ENCODE measurements at places on chromosomes 2 and 18.
A peak's percentile ranks its signal among the peaks of the same experiment; 100 is the strongest.

DNA sequence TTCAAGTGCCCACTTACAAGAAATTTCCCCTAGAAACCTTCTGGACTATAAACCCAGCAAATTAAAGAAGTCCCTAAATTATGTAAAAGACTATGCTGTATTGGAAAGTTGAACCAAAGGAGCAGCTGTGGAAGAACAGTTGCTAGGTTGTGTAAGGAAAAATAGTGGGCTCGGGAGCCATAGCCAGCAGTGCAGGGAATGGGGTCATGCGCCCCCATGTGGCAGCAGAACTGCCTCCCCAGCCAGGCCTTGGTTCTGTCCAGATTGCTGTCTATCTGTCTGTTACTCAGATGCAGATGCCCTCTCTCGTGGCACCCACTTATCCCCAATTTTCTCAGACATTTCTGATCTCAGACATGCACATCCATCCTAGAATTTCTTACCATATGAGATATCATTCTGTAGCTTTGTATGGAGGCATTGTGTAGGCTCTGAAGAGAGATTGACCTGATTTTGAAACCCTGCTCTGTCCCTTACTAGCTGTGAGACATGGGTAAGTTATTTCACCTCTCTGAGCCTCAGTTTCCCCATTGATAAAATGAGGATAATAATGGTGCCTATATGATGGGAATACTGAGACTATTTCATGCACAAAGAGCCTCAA, 258.3 kb downstream of the SS18 start:
- peak; percentile 2 for DNase-seq

DNA sequence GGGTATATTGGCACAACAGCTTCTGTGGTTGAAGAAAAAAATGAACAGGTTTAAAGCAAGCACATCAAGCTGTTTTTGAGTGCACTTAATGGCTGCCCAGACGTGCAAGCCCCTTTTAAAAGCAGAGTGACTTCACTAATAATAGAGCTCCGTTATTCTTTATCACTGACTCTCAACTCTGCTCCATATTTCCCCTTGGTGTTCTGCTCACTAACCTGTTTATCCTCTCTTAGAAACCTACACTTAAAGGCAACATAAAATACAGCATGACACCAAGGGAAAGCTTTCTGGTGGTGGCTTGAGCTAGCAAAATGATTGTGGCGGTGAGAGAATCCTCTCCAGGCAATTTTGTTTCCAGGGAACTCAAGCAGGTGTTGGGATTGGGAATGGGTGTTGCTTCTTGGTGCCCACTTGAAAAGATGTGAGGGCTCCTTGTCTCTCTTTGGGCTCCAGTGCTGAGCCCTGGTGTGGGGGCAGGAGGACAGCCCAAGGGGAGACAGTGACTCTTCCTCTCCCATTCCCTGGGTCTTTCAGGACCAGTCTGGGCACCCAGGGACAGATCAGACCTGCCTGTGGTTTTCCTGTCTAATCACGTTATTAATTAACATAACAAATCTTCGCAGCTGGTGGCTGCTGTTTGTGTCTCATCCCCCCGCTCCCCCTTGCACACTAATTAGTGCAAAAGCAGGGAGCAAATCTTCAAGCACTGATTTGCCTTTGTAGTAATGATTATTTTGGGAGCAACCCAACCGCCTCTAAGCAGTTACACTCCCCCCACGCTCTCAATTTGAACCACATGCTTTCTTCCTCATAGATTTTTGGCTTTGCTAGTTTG, 289.4 kb upstream of the CXCR4 start:
- DNase-seq, result no peak

DNA sequence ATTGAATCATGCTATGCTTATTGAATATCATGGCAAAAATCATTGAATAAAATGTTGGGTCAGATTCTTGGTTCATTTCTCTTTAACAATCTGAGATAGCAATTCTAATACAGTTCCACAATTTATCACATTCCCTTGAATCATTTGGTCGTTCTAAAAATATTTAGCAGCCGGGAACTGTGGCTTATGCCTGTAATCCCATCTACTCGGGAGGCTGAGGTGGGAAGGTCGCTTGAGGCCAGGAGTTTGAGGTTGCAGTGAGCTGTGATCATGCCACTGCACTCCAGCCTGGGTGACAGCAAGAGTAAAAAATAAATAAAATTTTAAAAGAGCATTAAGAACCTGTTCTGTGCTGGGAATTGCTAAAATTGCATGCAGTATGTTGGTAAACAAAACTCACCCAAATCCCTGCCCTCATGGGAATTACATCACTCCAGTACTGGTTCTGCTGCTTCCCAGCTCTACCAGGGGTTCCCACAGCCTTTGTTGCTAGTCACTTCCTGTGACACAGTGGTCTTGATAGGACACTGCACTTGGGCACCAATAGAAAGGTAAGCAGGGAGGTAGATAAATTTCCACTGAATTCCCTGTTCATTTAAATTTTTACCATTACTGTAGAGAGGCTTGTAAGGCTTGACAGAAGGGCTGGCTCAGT, 200.4 kb downstream of the CTNNA2 start:
- DNase-seq, result no peak

GRCh38 chr2:47534179-47534919, 131.4 kb downstream of the MSH2 start:
- no peak for DNase-seq

Measured in stimulated activated CD4-positive, alpha-beta T cell treated with anti-CD3 and anti-CD28 coated beads, Interleukin-12 subunit alpha, Interleukin-12 subunit beta, amount 100 ng/mL, for 24 hours (primary cell).